BJ (cell line): ENCODE measurements at places on chromosomes 4 and X.

- no peak for DNase-seq
Observed at GRCh38 chrX:15043538-15043937, 170.3 kb downstream of the MOSPD2 start.

- no peak for DNase-seq
Observed at GRCh38 chr4:74400395-74400794, 35.5 kb downstream of the EREG start.

GRCh38 chr4:8615921-8616787, 23.6 kb downstream of the CPZ start:
- DNase-seq = no peak

GRCh38 chrX:69243276-69243675, 78.0 kb upstream of the PJA1 start:
- no peak for DNase-seq

DNA sequence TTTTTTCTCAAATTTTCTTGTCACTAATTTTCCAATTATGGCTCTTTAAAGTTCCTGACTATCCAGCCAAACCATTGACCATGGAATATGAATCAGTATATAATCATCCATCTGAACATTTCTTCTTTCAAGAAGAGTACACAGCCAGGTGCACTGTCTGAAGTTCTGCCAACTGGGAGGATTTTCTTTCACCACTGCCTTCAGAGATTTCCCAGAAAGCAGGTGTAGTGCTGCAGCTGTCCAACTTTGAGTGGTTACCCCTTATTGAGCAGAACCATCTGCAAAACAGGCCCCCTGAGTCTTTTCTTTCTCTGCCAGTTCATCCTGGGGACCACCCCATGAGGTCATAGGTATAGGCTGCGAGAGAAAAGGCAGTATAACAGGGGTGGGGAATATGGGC, 1213.2 kb downstream of the RAPGEF2 start:
- no peak for DNase-seq

DNA sequence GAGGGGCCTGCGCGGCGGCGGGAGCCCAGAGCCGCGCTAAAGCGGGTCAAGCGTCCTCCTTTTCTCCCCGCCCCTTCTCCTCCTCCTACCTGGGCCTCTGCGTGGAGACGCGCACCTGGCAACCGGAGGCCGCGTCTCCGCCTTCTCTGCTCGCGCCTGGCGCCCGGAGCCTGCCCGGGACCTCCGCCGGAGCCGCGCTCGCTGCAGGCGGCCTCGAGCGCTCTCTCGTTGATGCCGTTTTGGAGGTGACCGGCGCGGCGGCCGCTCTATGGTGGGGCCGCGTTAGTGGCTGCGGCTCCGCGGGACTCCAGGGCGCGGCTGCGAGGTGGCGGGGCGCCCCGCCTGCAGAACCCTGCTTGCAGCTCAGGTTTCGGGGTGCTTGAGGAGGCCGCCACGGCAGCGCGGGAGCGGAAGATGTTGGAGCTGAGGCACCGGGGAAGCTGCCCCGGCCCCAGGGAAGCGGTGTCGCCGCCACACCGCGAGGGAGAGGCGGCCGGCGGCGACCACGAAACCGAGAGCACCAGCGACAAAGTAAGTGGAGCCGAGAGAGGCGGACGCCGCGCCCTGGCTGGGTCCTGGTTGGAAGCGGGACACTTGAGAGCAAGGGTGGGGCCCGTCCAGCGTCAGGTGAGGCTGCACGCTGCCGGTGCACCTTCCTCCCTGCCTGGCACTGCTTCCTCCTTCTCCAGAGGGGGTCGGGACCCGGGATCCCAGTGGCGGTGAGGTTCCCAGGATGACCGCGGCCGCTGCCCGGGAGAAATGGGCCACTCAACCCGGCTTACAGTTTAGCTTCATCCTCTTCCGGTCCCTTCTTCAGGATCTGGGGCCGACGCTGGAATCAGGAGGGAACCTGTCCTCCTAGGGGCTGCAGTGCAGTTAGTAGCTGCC, at the start of gene CDS1:
TSS of gene CDS1 (plus strand) at position 140 of the 888 bp plus-strand sequence. CDS start at position 415, 275 bp downstream.
- no peak for DNase-seq

DNA sequence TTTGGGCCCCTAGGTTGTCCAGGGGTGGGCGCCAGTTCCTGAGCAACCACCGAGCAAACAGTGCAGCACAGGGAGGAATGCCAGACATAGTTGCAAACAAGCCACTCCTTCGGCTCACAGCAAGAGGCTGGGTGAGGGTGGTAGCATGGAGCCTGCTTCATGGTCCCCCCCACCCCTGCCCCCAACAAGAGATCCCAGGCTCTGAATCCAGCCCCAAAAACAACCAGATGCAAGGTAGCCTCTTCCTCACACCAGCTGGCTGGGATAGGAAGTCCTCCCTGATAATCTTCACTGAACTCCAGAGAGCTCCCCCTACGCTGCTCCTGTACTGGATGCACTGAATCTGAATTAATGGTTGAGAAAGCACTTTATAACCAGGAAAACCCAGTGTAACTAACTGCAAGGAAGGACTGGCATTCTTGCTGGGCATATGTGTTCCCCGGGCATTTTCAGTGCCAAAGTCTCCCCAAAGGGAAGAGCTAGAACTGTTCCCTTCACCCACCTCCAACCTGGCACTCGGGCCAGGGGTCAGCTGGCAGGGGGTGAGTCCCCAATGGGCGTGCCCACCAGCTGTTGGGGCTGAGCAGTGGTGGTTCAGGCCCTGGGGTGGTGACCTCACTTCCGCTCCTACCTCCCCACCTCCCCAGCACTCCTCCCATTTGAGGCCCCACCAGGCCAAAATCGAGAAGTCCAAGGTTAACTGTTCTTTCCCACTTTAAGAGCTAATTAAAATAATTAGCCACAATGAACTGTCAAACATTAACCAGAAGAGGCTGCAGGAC, 1.5 kb downstream of the ELF4 start:
- no peak for DNase-seq

DNA sequence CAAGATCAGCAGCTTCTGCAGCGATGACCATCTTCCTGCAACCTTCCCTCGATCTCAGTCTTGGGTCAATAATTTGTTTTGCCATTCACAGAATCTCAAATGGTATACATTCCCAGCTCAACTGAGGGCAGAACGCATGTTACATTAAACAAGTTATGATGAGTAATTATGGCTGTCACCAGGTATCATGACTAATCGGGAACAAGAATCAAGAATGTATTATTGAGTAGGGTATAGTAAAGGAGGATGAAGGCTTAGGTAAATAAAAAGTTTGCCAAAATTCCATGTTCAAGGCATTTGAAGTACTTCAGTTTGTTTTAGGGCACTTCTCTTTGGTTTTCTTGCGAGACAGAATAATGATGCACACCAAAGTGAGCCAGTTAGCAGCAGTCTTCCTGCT, 194.1 kb downstream of the SH2D1A start:
- no peak for DNase-seq

DNA sequence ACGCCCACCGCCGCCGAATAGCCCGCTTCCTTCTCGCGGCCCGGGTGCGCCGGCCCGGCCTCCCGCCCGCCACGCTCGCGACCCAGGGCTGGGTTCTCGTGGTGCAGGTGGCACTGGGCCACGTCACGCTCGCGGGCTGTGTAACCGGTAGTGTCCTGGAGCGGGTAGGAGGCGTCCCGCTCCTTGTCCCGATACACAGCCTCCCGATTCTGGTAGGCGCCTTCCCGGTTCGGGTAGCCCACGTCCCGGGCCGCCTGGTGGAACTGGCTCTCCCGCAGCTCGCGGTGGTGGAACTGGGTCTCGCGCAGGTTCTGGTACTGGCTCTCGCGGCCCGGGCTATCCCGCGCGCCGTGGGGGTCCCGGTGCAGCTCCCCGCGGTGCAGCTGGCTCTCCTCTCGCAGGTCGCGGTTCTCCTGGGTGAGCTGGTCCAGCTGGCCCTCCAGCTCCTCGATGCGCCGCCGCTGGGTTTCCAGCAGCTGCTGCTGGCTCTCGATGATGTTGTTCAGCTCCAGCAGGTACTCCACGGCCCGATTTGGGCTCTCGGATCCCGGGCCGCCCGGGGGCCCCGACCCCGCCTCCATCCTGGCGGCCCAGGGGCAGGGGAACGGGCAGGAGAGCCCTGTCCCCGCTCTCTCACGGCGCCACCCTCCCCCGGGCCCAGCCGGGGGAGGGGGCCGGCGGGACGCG, 39.3 kb upstream of the IQSEC2 start:
- DNase-seq = no peak

DNA sequence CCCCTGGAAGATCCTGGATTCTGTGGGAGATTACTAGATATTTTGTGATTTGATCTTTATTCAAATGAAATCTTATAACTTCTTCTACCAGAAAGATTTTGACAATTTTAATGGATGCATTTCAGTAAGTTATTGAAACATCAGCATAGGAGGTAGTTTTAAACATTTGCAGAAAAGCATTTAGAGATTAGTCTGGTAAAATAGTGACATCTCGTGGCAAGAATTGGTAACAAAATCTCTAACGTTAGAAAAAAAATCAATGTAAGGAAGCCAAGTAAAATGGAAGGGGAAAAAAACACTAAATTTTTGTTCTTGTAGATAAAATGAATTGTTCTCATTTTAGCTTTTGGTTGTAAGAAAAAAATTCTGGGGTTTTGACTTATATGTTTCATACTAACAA, 73.3 kb downstream of the TASL start:
- DNase-seq = no peak

DNA sequence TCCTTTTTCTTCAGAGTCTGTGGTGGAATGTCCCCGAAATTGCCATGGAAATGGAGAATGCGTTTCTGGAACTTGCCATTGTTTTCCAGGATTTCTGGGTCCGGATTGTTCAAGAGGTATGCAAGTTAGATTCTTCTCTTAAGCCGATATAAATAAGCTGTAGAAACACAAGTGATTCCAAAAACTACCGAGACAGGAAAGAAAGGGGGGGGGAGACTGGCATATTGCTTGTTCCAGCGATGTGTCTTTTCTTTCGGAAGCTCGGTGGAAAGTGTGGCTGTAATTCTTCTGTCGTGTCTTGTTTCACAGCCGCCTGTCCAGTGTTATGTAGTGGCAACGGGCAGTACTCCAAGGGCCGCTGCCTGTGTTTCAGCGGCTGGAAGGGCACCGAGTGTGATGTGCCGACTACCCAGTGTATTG, 236.9 kb downstream of the DCTD start:
- no peak for DNase-seq

GRCh38 chr4:88745581-88746163, 48.0 kb upstream of the NAP1L5 start:
- DNase-seq = no peak
